ENCODE measurements at places on chromosomes 3 and 15.

DNA sequence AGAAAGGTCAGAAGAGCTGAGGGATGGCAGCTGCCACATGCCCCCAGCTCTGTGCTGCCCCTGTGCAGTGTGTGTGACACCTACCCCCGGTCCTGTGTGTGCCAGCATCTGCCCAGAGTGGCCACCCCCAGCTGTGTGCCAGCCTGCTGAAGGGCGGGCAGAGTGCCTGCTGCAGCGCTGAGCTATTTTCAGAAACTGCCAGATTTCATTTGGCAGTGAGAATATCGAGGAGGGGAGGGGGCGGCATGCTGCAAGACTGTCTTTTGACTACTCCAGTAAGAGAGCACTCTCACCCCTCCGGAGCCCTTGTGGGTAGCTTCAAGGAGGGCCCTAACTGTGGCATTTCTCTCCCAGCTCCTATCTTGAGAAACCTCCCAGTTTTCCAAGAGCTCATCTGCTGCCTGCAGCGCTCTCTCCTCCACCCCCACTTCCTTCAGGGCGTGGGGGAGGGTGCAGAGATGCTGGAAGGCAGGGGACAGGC, 25.2 kb upstream of the DOCK3 start:
- no peak for DNase-seq

DNA sequence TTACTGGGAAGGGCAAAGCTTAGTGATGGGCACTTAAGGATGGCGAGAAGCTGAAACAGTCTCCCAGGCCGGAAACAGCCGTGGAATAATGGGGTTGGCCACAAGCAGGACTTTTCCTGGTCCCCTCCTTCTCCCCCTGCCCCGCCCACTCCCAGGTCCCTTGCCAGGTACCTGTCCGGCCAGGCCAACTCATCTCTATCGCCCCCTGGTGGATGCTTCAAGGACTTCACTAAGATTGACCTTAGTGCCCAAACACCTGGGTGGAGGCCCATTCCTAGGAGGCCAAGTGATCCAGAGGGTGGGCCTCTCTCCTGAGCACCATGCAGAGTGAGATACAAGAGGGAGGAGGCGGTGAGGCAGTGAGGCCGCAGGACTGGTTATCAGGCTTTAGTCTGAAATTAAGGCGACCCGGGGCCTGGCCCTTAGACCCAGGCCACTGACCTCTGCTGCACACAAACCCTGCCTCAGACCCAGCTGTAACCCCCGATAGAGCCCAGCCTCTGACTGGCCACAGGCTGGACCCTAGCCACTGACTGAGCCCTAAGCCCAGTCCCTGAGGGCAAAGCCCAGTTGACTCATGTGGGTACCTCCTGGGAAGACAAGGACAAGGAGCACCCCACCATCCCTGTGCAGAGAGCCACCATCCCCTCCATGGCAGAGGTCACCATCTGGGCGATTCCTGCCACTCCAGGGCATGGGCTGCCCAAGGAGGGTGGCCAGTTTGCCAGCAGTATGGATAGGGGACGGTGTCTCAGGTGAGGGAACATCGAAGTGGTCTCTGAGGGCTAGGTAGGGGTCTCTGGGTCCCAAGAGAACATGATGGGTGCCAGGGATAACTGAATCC, 37.6 kb downstream of the VIPR1 start:
- peak; percentile 68 for DNase-seq

DNA sequence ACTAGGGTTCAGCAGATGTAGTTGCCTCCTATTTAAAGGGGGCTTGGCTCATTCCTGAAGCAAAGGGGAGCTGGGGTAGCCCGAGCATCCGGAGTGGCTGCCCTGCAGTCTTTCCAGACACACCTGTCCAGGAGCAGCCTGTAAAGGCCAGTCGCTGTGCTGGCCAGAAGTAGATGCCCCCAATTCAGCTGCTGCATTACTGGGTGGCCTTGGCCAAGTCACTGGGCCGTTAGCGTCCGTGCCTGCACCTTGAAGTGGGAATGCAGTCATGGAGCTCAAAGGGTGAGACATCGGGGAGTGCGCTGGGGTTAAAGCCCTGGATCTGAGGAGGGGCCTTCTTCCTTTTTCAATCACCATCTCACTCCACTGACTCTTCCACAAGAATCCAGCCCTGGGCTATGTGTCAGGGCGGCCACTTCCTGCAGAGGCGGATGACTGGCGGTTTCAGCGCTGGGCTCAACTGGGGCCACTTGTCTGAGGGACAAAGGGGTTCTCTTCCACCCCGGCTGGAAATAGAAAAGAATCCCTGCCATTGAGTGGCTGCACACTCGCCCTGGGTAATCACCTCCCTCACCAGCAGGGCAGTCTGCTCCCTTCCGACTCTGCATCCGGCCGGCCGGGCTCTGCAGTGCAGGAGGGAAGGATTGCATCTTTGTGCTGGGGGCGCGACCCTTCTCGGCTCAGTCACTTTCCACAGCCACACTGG, 11.8 kb downstream of the ALDH1A3 start:
- DNase-seq = no peak

DNA sequence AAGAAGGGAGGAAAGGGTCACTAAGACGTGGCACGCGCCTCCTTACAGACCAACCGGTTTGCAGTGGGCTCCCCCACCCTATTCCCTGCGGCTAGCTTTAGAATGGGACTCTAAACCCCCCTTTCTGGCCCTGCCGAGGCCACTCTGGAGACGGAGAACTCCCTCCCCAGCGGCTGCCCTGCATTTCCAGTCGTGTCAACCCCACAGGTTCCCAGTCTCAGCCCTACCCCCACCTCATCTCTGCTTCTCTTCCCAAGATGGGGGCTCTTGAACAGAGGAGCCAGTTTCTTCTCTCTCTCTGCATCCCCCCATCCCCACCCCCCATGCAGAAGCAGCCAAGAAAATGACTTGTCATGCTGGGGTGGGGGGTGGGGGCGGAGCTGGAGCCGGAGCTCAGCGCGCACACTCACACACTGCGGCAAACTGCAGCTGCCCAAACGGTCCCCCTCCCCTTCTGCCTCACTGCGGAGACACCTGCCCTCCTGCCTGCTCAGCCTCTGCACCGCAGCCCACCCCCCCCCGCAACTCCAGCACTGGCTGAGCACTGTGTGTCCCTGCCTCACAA, 871 bp downstream of the MAP1A start:
- no peak for DNase-seq

DNA sequence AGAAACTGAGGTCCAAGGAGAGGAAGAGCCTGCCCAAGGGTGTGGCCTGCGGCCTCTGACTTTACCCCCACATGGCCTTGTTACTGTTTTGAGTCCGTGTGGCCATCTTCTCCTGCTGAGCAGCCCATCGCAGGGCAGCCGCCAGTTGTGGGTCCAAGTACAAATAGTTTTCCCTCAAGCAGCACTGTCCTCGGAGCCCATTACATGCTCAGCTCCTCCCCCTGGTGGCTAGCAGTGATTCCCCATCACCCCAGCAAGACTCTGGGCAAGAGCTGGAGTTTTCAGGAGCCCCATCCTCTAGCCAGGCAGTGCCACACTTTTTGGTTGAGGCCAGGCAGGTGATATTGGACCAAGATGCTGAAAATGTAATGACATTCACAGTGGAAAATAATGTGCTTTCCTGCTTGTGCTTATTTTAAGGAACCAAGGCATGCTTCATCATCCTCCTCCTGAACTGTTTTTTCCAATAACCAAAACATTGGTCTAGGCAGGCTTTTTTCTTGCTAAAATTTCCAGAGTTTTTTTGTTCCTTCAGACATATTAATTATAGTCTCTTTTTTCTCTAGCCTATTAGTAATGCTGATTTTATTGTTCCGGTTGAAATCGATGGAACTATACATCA, 23.2 kb upstream of the VILL start:
- peak; percentile 70 for DNase-seq

DNA sequence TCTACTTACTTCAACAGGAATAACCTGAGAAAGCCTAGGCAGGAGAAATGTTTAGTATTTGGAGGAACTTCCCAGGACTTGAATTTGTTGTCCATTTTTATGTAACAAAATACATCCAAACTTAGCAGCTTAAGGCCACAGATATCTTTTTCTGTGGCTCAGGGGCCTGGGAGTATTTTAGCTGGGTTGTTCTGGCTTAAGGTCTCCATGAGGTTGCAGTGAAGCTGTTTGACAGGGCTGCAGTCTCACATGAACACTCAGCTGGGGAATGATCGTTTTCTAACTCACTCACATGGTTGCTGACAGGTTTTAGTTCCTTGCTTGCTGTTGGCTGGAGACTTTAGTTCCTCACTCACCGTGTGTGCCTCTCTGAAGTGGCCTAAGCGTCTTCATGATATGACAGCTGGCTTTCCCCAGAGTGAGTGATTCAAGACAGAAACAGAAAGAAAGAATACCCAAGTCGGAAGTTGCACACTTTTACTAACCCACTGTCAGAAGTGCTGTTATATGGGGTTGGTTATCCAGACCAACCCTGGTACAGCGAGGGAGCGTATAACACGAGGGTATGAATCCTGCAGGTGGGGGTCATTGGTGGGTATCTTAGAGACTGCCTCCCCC, 229.7 kb upstream of the TBL1XR1 start:
- peak; percentile 38 for DNase-seq

- DNase-seq = no peak
Measured at GRCh38 chr3:117404141-117404540, 694.6 kb downstream of the TUSC7 start.

DNA sequence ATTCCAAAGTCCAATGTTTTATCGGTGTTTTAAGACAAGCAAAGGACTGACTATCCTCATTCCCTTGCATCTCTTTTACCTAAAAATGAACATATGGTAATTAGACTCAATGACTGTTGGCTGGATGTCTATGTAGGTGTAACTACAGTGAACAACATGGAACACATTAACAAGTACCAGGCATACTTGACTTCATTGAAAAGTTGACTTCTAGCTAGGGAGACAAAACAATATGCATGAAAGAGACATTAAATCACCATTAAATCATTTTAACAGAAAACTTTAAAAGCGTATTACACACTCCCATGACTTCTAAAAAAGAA, 34.3 kb upstream of the ANPEP start:
- DNase-seq = no peak

DNA sequence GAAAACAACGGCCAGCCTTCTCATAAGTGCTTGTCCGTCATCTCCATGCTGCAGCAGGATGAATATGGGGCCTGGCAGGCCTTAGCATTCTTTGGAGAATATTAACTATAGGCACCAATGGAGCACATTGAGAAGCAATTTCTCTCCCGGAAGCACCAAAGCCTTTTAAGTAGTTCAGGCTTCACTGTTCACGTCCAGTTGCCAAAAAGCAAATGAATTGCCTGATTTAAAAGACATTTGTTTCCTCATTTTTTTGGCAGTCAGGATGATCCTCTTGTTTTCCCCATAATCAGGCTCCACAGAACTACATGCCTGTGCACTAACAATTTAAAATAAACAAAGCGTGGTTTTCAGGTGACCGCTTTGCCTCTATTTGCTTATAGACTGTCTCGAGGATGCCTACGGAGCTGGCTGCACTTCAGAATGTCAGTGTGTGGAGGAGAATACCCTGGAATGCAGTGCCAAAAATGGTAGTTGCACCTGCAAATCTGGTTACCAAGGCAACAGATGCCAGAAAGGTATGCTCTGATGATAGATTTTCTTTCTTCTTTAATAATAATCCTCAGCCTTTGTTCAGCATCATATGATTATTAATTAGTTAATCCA, 725.2 kb upstream of the GOLIM4 start:
- no peak for DNase-seq

DNA sequence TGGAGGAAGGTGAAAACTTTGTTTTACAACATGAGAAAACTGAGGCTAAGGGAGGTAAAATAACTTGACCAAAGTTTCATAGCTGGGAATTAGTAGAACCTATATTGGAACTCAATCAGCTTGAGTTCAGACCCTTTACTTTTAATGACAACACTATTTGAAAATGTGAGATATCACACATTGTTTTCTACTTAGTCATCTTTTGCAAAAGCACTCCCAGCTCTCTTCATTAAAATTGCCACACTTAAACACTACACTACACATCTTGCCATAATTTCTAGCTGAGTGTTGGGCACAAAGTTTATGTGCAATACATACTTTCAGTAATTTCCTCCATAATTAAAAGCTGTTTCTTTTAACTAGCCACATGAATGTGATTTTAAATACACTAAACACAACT, 230.4 kb upstream of the DCBLD2 start:
- no peak for DNase-seq

- peak; percentile 49 for DNase-seq
Measured at GRCh38 chr3:187987924-187988323, 166.0 kb upstream of the LPP start.

GRCh38 chr3:52140769-52141168, 13.5 kb downstream of the POC1A start:
- no peak for DNase-seq

GRCh38 chr15:65740148-65740547, 51.9 kb downstream of the DENND4A start:
- no peak for DNase-seq

DNA sequence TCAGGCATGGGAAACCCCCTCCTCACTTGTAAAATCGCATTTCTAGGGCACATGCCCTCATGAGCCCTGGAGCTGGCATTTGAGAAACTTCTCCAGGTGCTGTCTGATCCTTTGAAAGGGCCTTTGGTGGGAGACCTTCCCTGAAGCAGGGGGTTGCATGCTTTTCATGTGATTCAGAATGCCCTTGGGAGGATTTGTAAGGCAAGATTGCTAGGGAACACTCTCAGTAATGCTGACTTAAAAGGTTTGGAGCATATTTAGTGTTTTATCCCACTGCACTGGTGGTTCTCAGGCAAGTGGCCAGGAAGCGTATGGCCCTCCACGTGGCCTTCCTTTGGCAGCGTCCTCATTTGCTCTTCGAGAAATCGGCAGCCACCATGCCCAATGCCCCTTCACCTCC, 164.1 kb downstream of the ARRDC4 start:
- DNase-seq = no peak

DNA sequence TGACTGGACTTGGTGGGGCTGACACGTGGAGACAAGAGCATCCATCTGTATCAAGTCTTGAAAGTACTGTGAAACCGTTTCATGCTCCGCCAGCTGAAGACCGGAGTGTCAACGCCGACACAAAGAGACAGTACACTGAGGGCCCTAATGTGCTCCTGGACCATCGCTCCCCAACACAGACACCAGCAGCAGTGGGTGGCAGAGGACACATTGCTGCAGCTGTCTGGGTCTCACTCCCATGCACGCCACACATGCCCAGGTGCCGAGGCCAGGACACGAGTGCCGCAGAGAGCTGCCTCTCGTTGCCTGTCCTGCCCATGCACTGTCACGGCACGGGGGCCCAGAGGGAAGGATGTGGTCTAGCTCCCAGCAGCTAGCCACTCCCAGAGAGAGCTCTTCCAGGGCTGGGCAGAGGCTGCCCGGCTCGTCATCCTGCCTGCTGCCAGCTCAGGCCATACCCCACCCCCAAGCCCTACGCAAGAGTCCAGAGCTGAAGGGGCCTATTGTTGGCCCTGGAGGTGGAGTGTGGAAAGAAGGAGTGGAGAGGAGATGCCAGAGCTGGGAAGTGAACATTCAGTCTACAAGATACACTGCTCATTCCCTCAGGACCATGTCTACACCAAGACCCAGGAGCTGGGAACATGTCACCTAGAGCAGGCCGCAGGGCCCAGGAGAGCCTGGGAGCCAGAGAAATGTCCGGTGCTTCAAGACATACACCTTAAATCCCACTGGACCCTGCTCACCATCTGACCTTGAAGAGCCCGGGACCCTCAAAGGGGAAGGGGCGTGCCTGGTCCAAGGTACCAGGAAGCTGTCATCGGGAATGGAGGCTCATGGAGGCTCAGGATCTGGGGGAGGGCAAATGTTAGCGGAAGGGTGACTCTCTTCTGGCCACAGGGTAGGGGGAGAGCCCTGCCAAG, 7.7 kb downstream of the TNK2 start:
- DNase-seq = peak; percentile 46

GRCh38 chr15:92520914-92521623, 127.4 kb downstream of the ST8SIA2 start:
- no peak for DNase-seq

- DNase-seq = no peak
Measured at GRCh38 chr3:155242342-155242741, 51.1 kb downstream of the STRIT1 start.
